Glutamatergic neuron (in vitro differentiated cells): ENCODE measurements at places on chromosomes 16 and 17.
A peak's percentile ranks its signal among the peaks of the same experiment; 100 is the strongest.

DNA sequence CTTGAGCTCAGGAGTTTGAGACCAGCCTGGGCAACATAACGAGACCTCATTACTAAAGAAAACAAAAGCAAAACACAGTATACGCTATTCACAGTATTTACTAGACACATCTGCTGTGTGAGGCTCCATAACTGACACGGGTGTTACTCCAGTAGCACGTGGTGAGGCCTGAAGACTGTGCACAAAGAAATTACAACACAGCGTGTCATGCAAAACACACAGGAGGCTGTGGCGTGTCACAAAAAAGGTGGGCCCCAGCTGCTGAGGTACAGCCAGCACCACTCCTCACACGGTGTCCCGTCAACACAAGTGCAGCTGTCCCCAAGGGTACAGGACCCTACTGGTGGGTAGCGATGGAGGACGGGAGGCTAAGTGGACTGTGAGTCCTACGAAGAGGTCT, 2.7 kb downstream of the CYBC1 start:
- no peak for DNase-seq

GRCh38 chr17:79702034-79702433, 28.7 kb upstream of the ENPP7 start:
- DNase-seq = peak; percentile 60

DNA sequence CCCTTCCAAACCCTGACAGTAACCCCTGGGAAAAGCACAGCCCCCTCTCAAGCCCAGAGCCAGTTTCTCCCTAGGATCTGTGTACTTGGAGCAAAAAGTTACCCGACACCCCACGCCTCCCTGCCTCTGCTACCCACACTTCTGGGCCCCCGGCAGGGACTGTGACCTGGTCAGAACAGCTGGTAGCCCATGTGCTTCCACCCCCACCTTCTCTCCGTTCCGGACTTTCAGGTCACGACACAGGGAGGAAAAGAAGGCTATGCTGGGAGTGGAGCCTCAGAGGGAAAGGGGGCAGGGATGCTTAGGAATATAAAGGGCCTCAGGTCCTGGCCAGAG, 6.4 kb downstream of the PPY start:
- no peak for DNase-seq

DNA sequence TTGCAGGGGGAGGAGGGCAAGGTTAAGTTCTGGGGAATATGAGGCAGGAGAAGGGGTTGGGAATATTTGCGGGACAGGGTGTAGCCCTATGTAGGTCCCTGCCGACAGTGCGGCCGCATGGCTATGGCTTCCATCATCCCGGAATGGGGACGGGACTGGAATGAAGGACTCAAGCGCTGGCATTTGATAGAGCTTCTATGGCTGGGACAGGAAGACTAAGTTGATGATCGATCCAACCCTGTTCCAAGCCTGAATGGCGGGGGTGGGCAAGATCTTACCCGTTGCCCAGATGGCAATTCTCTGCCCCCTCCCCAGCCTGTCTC, 47.1 kb downstream of the SRCIN1 start:
- no peak for DNase-seq

DNA sequence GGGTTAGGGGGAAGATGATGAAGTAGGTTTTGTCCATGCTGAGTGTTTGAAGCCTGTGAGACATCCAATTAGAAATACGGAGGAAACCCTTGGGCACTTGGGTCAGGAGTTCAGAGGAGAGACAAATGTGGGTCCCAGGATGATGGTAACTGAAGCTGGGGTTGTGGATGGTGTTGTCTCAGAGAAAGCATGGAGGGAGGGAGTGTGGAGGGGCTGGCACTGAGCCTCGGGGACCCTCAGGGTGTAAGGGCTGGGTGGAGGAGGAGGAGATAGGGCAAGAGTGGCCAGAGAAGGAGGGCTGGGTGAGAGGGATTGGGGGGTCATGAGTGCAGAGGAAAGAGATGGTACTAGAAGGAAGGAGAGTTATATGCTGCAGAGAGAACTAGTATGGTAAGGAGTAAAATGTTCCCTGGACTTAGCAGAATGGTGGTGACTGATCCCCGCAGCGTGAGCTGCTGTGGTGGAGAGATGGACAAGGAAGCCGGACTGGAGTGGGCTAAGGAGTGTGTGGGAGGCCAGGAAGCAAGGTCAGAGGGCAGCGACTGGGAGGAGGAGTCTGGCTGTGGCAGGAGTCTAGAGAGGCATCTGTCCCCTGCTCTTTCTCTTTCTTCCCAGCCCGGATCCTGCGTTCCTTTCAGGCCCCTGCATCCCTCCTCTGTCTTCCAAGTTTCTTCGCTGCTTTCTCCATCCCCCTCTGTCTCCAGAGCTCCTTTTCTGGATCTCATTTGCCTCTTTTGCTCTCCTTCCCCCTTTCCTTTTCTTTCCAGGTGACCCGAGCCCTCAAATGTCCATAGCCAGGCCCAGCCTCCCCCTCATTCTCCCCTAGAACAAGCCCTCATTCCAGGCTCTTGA, 3.9 kb upstream of the COL1A1 start:
- no peak for DNase-seq

GRCh38 chr16:48586083-48586482, 23.9 kb downstream of the N4BP1 start:
- DNase-seq = no peak

GRCh38 chr17:67830440-67830839, 5.1 kb downstream of the BPTF start:
- DNase-seq = no peak

GRCh38 chr17:12990041-12990808, 27.6 kb downstream of the ELAC2 start:
- no peak for DNase-seq

- no peak for DNase-seq
Observed at GRCh38 chr16:19831678-19832077, 53.0 kb downstream of the GPRC5B start.

GRCh38 chr16:54237-54581, 581 bp downstream of the SNRNP25 start:
- DNase-seq = no peak

DNA sequence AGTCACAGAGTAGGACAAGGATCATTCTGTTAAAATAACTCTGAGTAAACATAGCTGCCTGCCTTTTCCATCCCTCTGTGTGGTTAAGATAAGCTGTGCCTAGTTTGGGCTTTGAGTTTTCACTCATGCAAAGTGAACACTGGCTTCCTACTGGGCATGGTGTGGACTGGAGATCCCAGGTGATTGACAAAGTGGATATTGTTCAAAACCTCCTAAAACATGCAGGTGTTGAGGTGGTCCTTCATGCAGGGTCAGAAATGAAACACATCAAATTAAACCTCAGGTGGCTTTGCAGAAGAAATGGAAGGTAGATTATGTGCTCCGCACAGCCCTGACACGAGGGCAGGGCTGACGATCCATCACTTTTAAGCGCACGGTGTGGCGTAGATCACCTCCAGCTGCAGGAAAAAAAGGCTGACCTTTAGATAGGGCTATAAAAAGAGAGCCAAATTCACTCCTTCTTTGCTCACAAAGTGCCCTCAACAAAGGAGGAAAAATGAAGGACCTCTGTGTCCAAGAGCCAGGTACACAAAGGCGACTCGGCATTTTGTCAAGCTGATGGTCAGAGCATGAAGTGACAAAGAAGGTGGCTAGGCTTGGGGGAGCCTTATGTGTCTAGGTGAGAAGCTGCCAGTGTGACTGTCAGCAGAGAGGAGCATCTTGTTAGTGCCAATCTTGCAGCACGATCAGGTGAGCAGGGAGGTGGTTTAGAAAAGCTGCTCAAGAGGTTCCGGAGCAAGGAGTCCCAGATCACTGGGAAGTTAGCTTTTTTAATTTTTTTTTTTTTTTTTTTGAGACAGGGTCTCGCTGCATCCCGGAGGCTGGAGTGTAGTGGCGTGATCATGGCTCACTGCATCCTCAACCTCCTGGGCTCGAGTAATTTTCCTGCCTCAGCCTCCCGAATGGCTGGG, 19.9 kb upstream of the ITPRIPL2 start:
- no peak for DNase-seq
